Stimulated activated naive CD4-positive, alpha-beta T cell treated with Interleukin-2 at 50 U/mL for 16 hours (primary cell): ENCODE measurements at places on chromosomes 13 and 19.
A peak's percentile ranks its signal among the peaks of the same experiment; 100 is the strongest.

DNA sequence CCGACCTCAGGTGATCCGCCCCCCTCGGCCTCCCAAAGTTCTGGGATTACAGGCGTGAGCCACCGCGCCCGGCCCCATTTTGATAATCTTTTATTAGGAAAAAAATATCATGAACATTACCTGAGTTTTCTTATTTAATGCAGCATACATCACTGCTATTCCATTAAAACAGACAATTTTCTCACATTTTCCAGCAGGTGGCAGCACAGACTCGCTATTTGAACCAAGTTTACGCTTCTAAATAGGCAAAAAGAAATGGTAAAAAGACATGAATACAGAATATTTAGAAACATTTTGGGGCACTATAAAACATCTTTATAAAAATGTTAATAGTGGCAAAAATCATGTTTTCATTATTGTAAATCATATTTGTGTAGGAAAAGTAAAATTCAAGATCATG is 903.1 kb downstream of the SLITRK6 start:
- no peak for DNase-seq

DNA sequence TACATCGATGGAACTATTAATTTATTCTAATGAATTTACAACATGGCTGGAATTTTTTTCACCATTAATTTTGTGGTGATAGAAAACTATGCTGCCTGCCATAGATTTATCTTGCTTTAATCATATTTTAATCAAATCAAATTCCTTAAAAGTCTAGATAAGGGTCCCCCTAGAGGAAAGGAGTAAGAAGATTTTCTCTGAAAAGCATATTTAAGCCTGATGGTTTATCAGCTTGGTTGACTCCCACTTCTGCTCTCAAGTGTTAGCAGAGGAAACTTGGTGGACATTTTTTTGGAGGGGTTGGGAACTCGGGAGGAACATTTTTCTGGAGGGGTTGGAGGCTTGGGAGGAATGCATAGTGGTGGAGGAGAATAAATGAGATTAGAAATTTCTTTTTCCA is 253.3 kb downstream of the KCNRG start:
- no peak for DNase-seq

DNA sequence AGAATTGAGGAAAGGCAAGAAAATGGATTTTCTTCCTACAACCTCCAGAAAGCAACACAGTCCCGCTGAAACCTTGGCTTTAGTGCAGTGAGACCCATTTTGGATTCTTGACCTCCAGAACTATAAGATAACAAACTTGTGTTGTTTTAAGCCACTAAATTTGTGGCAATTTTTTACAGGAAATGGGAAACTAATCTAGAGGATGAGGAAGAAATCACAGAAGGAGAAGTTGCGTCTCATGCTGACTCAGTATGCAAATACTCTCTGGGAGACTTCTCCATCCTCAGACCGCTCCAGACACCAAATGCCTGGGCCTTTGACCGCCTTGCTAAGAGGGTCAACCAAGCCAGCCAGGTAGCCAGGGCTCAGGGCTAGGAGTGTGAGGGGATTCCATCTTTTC is 13.1 kb upstream of the CEACAM16 start:
- no peak for DNase-seq

DNA sequence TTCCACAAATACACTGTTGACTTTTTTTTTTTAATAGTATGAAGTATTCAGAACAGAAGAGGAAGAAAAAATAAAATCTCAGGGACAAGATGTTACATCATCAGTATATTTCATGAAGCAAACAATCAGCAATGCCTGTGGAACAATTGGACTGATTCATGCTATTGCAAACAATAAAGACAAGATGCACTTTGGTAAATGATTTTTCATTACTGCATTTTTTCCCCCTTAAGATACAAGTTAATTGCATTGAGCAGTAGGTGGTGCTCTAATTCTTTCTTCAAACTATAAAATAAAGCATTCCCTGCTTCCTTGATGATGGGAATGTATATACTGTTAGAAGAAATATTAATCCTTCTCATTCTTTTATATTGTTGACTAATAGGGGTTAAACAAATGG is 17.1 kb downstream of the UCHL3 start:
- no peak for DNase-seq

DNA sequence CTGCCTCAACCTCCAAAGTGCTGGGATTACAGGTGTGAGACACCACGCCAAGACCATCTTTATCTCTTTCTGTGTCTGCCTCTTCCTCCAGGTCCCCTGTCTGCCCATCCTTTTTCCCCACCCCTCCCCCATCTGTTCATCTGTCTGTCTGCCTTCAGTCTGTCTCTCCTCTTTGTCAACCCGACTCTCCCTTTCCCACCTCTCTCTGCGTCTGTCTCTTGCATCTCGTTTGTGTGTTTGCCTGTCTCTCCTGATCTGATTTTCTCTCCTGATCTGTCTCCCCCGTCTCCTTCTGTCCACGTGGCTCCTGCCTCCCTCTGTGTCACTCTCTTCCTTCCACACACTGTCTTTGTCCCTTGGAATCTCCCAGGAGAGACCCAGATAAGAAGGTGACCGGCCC is 10.0 kb downstream of the VASP start:
- no peak for DNase-seq

DNA sequence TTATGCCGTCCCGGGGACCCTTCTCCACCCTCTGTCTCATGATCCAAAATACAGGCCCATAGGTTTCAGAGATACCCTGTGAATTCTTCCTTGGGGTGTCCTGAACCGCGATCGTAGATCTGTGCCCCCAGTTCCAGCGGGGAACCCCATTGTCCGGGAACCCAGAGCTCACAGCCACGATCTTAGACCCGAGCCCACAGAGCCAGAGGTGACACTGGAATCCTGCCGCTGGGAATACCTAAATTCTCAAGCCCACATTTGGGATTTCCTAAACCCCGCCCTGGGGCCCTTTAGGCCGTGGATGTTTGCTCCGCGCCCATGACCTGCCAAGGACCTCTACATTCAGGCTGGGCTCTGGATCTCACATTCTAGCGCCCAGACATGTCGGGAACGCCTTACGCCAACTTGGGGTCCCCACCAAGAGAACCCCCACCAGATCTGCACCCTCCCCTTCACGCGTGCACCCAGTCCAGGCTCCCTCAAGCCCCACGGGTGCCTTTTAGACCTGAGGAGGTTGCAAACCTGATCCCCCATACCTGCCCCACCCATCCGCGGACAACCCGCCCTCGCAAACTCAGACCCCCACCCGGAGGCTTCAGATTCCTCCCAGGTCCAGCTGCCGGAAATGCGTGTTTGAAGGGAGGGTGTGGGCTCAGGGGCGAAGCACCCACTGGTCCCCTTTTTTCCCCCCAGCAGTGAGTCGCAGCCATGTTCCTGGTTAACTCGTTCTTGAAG is 605 bp downstream of the CAPNS1 start:
- peak; percentile 36 for DNase-seq

DNA sequence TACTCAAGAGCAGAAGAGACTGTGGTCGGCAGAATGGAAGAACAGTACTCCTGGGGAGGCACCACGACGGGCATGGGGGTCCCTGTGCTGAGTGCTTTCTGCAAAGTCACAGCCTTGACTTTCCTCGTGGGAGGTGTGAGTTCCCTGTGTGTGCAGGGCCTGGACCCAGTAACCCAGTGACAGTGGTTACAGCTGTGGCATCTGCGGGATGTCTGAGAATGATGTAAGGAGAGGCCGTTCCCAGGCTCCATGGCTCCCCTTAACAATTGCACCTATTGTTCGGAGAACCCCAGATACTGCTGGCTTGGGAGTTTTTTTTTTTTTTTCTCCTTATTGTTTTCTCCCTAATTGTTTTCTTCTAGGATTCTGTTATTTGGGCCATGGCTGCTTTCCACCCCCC is 5.1 kb upstream of the NANOS2 start:
- DNase-seq = no peak

DNA sequence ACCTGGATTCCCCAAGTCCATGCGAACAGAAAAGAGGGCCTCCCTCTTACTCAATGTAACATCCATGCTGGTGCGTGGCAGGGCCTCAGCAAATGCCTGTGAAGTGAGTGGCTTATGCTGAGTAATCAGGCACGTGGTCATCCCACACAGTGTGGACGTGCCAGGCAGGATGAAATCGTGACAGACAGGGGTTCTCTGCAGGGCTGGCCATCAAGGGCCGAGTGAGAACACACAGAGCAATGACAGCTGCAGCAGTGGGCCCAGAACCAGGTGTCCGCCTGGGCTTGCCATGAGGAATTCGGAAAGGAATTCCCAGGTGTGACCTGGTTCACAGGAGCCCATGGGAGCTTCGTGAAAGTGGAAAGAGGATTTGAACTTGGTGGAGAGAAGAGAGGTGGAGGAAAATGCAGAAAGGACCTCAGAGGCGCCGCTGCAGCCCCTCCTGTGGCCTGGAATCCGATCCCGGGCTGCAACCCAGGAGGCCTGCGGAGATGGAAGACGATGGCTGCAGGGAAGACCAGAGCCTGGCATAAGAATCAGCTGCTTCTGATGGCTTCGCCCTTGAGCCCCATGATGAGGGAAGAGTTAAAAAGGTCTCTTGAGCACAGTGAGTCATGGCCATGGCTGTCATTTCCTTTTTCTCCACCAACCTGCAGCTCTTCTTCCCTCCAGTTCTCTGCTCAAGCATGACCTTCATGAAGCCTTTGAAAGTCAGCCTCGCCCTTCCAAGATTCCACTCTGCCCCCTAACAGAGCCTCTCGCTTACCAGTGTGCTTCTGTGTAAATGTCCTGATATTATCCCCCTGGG is 34.6 kb upstream of the SOX1 start:
- DNase-seq = no peak

GRCh38 chr13:46520166-46520565 is 32.8 kb upstream of the LRCH1 start:
- no peak for DNase-seq

GRCh38 chr13:98343461-98343860 is 166.4 kb upstream of the RNF113B start:
- no peak for DNase-seq

- no peak for DNase-seq
Observed at GRCh38 chr13:112496166-112496565, 91.8 kb downstream of the TUBGCP3 start.
